CD4-positive, alpha-beta T cell treated with Interleukin-2 at 100 ng/mL for 4 hours (primary cell): ENCODE measurements at places on chromosomes 2 and 18.

DNA sequence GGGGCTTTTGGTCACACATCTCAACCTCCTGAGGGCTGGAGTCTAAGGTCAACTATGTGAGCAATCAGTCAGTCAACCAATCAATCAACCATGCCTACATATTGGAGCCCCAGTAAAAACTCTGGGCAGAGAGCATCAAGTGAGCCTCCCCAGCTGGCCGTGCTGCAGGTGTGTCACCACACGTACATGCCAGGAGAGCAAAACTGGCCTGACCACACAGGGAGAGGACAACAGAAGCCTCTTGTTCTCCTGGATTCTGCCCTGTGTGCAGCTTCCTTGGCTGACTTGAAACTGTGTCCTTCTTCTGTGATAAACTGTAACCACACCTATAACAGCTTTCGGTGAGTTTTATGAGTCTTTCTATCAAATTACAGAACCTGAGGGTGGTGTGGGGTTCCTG is 25.9 kb downstream of the GPR35 start:
- no peak for DNase-seq

DNA sequence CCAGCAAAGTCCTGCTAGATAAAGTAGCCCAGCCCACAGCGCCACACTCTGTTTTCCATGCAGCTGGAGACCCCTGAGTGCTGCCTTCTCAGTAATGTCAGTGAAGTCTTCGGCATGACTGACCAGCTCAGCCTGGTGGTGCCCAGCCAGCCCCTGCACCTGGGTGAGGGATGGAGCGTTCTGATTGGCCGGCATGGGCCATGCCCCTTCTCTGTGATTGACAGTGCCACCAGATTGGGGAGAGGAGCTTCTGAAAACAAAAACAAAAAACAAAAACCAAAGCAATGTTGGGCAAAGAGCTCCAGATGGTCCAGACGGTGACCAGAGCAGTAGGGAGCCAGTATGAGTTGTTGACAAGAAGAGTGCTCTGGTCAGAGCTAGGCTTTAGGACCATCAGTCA is 122.6 kb downstream of the DYSF start:
- DNase-seq, result no peak

- DNase-seq, result no peak
Observed at GRCh38 chr2:74824679-74825078, 9.2 kb upstream of the HK2 start.

- no peak for DNase-seq
Observed at GRCh38 chr2:200050921-200051610, 95.7 kb downstream of the MAIP1 start.

DNA sequence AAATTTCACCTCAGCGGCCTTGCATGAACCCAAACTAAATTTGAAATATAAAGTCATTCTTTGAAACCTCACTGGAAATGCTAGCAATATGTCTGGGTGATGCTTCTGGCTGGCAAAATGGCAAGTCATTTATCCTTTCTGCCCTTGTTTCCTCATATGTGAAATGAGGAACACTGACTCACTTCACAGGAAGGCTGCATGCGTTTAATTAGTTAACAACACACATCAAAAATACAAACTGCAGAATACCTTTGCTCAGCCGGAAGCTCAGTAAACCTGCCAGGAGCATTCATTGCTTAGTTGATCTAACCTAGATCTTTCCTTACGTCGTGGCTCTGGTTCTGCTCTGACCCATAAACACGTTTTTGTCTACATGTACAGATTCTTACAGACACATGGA is 214.2 kb upstream of the ACVR2A start:
- peak; percentile 27 for DNase-seq

- DNase-seq, result no peak
Observed at GRCh38 chr18:65477455-65477854, 273.4 kb upstream of the CDH7 start.

GRCh38 chr2:232406556-232407310 is at the start of gene ALPG:
ALPG (plus strand) TSS chr2:232406844; CDS start chr2:232406895, 51 bp downstream.
- DNase-seq, result no peak

DNA sequence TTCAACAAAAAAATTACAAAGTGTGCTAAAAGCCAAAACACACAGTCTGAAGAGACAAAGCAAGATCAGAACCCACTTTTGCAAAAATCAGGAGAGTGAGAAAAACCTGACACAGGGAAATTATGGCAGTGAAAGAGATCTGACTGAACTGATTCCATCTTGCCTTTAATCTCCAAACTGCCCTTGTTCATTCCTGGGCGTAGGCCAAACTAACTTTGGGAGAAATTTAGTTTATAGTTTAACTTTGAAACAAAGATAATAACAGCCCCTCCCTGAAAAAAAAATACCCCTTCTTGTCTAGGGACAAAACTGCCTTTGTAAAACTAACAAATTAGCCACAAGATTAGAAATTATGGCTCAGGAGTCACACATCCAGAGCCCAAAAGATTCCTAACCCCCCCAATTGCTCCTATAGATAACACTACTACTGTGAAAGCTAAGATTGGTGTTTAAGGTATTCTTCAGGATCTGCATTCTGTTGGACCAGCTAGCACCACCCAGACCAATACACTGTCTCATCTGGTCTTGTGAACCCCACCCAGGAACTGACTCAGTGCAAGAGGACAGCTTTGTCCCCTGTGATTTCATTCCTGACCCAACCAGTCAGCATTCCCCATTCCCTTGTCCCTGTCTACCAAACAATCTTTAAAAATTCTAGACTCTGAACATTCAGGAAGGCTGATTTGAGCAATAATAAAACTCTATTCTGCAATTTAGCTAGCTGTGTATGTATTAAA is 226.1 kb upstream of the SH3BP4 start:
- DNase-seq, result no peak

GRCh38 chr18:59656373-59656887 is 40.8 kb downstream of the CCBE1 start:
- no peak for DNase-seq

DNA sequence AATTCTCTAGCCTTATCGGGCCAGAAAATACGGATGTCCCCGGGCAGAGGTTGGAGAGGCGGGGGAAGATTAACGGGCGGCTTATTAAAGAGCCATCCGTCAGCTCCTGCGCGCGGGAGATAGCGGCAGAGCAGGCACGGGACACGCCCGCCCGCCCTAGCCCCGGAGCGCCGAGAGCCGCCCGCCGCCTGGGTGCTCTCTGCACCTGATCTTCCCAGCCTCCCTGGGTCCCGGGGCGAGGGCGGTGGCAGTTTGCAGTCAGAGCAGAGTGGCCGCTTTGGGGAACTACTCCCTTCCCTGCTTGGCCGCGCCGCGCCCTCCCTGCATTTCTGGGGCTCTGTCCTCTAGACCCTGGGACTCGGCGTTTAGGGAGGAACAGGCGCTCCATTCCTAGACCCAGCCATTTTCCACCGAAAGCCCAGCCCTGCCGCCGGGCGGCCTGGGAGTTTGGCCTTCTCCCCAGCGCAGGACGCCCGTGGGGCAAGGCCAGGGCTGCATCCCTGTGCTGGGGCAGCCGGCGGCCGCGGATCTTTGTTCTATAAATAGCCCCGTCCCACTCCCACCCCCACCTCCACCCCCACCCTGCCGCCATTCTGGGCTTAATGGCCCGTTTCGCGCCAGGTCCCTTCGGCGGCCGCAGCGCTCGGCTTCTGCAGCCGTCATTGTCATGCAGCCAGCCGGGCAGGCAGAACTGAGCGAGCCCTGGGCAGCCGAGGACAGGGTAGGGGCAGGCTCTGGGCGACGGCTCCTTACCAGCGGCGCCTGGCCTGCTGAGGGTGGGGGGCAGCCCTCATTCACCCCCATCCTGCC is 6.6 kb downstream of the GAD1 start:
- no peak for DNase-seq

DNA sequence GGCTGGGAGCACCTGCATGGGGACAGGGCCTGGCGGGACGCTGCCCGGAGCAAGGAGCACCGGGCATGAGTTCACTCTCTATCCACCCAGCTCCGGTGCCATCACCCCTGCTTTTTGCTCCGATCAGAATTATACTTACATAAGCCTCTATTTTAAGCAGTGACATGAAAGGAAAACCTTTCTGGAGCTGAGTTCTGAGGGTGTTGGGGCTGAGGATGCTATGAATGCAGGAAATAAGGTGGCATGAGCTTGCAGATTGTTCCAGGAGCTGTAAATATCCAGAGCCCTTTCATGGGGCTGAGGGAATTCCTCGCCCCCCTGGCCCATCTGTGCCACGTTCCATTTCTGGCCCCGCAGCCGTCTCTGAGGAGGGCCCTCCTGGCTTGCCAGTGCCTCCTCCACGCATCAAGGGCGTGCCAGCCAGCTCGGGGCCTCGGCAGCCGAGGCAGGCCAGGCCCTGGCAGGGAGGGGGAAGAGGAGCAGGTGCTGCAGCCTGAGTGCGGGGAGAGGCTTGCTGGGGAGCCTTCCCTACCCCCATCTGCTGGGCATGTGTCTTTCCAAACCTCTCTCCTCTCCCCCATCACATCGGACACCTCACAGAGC is 91.7 kb upstream of the MCFD2 start:
- DNase-seq, result no peak

- DNase-seq, result no peak
Observed at GRCh38 chr2:171174075-171174474, 13.4 kb upstream of the TLK1 start.

DNA sequence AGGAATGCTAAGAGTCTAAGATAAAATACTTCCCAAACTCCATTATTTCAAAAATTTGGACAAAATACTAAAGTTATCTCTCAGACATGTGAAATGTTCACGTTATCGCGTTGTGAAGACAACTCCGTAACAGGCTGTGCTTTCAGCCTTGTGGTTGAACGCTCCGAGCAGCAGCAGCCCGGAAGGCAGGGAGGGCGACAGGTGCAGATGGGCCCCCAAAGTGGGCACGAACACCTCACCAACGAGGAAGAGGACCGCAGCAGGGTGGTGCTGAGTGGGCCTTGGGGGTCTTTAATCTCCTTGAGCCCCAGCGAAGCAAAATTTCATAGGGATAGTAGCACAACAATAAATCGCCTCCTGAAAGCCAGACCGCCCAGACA is 1.0 kb upstream of the FAM110C start:
- DNase-seq, result no peak

DNA sequence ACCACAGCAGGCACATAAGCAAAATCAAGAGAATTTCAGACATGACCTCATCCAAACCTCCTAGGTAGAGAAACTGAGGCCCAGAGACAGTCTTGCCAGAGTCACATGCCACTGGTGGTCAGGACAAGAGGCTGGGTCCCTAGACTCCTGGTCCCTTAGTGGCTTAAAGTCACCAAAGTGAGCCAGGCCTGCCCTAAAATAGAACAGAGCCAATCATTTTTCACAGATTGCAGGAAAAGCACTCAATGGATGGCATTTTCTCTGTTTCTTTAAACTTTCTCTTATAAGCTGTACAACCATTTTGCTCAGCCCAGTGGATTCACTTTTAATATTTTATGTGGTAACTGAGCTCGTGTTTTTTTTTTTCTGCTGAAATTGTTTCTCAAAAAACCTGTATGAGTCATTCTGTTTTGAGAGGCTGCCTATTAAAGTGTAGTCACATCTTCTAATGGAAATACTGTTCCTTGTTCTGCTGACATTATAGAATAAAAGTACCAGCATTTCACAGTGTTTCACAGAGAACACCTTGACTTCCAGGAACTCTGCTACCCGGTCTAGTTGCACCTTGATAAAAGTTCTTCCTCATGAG is 29.6 kb downstream of the STEAP3 start:
- no peak for DNase-seq

- DNase-seq, result peak; percentile 24
Observed at GRCh38 chr2:190343536-190344275, at the start of gene INPP1. INPP1 (plus strand) TSS chr2:190343589; CDS start chr2:190360103, 16,514 bp downstream.

DNA sequence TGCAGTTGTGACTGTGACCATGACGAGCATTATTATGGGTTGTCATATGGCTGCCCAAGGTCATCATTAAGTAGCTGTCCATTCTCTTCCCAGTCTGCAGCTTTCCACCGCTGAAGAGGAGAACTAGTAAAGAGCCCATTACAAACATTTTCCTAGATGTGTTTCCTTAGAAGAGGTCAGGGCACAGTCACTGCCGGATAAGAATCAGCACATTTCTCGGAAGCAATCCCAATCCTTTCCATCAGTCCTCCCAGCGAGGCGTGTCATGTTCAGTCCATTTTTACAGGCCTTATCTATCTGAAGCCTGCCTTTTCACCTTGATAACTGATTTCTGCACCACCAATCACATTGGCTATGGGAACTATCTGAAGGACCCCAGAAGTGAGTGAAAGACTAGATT is 319.9 kb upstream of the SLC14A2 start:
- no peak for DNase-seq

DNA sequence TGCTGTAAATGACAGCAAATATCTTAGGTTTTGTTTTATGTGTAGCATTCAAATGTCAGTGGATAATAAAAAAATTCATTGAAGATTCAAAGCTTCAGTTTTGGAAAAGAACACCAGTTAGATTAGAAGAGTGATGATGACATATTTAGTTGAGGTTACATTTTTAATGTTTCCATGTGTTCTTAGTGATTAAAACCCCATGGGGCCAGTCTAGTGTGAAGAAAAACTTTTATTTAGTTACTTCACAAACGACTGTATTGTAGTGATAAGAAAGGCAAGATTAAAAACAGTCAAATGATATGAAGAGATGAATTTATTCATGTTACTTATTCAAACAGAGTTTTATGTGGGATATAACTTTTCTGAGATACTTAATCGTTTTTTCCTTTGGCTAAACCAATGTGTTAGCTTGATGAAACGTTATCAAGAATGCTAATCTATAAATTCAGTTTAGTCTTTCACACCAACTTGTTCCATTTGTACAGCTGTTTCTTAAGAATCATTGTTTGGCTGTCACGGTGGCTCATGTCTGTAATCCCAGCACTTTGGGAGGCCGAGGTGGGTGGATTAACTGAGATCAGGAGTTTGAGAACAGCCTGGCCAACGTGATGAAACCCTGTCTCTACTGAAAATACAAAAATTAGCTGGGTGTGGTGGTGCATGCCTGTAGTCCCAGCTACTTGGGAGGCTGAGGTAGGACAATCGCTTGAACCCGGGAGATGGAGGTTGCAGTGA is 11.6 kb downstream of the BMPR2 start:
- no peak for DNase-seq

- no peak for DNase-seq
Observed at GRCh38 chr2:236849508-236849907, 236.2 kb upstream of the COPS8 start.

- no peak for DNase-seq
Observed at GRCh38 chr2:224223851-224224555, 177.9 kb downstream of the FAM124B start.

- no peak for DNase-seq
Observed at GRCh38 chr18:46556590-46557206, 100.3 kb downstream of the LOXHD1 start.

DNA sequence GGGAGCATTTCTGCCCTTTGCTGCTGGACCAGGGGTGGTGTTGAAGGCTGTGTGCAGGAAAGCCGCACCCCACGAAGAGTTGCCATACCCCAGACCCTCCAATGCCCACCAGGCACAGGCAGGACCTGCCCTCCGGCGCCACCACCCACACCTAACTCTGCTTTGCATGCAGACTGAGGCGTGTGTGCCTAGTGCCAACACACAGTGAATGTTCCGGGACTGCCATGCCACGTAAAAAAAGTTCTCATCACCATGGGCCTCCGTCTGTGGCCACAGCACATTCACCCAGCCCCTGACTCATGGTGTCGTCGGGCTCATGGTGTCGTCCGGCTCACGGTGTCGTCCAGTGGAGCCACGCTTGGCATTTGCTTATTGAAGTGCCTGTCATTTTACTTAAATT is 184.9 kb upstream of the RAB6C start:
- DNase-seq, result no peak
